Neuronal stem cell (in vitro differentiated cells): ENCODE measurements at places on chromosomes 1 and 21.

DNA sequence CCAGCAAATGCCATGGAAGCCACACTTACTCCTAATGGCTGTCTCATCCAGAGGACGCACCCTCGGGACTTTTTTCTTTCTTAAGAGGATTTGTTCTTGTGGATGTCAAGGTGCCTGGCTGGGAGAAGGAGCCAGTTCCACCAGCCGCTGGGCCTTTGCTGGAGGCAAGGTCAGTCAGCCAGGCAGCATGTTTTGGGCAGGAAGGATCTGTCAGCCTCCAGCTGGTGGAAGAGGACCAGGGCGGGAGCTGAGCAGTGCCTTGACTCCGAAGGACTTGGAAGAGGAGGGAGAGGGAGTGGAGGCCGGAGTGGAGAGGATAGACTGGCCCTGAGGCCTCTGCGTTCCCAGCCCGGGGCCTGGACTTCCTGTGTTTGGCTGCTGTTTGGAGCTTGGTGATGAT is 5.7 kb downstream of the IGSF5 start:
- no peak for DNase-seq

- DNase-seq: no peak
These were observed 60.3 kb downstream of the CD247 start for GRCh38 chr1:167457936-167458584.

GRCh38 chr1:18290740-18291412 is 183.3 kb downstream of the IGSF21 start:
- DNase-seq: no peak

GRCh38 chr1:233078396-233078795 is 128.0 kb downstream of the NTPCR start:
- DNase-seq: no peak

GRCh38 chr1:8047686-8048445 is 21.8 kb upstream of the ERRFI1 start:
- DNase-seq: no peak

- DNase-seq: peak; percentile 32
These were observed 45.1 kb downstream of the BACE2 start for GRCh38 chr21:41213021-41213420.

DNA sequence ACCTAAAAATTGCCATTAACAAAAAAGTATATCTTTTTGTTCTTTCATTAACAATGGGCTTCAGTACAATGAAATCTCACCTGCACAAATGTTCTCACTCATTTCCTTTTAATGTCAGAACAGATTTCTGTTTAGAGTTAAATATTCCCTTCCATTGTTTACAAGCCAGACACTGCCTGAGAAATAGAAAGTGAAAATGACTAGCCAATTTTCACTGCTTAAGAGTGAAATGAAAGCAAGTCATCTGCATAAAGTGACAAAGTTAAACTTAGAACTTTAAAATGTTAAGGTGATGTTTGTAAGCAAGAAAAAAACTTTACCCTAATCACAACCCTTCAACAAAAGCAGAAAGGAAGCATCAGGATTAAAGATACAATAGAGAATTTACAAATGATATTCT is 27.5 kb downstream of the COA6 start:
- no peak for DNase-seq

GRCh38 chr1:54024358-54024757 is 6.4 kb upstream of the LDLRAD1 start:
- DNase-seq: no peak

- DNase-seq: no peak
These were observed 1351.7 kb downstream of the MRPL39 start for GRCh38 chr21:24255591-24255990.

DNA sequence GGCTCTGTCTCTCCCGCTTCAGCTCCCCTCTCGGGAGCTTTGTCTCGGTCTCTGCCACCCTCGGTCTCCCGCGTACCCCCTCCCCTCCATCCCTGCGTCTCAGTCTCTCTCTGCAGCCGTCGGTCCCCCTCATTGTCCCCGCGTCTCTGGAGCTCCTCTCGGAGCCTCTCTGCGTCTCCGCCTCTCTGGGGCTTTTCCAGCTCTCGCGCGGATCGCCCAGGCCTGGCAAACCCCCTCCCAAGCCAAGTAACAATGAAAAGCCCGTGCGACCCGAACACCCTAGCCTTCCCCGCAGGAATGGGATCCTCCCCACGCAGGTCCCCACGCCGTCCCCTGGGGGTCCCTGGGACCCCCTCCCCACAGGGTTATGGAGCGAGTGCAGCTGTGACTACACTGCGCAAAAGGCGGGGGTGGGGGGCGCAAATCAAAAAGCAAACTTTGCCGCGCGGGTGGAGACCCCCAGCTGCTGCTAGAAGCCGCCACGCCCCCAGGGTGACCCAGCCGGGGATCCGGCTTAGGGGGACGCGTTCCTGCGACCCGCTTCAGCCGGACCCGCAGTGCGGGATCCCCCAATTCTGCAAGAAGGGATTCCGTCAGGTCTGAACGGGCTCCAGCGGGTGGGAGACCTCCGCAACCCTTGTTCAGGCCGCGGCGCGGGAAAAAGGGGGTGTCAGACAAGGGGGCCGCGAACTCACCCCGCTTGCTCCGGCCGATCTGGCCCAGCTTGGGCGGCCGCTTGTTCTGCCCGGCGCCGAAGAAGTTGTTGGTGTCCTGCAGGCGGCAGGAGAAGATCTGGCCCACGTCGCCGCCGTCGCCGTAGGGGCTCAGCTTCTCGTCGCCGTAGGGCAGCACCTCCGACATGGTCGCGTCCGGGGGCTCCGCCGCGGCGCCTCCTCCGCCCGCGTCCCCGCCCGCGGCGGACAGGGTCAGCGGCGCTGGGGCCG is 1.2 kb downstream of the CAMK2N1 start:
- peak; percentile 55 for DNase-seq

GRCh38 chr21:30758306-30758705 is 3.1 kb upstream of the KRTAP21-1 start:
- no peak for DNase-seq

DNA sequence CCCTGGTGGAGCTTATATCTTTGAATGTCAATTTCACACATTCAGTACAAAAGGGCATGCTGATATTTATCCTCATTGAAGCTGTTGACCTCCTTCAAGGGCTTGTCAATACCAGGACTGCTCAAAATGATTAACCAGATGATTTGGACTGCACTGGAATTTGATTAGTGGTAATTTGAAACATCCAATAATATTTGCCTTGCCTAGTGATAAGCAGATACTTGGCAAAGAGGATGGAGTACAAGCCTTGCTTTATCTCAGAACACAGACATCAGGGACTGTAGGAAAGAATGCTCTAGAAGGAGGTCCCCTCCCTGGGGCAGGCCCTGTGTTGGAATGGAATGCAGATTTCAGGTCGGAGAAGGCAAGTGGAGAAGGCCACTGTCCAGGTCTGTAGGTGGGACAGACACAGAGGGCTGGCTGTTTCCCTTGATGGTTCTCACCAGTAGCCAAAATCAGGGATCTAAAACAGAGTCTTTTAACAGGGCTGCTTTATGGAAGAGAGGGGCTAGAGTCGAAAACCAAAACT is 64.8 kb upstream of the ZNF648 start:
- DNase-seq: no peak

DNA sequence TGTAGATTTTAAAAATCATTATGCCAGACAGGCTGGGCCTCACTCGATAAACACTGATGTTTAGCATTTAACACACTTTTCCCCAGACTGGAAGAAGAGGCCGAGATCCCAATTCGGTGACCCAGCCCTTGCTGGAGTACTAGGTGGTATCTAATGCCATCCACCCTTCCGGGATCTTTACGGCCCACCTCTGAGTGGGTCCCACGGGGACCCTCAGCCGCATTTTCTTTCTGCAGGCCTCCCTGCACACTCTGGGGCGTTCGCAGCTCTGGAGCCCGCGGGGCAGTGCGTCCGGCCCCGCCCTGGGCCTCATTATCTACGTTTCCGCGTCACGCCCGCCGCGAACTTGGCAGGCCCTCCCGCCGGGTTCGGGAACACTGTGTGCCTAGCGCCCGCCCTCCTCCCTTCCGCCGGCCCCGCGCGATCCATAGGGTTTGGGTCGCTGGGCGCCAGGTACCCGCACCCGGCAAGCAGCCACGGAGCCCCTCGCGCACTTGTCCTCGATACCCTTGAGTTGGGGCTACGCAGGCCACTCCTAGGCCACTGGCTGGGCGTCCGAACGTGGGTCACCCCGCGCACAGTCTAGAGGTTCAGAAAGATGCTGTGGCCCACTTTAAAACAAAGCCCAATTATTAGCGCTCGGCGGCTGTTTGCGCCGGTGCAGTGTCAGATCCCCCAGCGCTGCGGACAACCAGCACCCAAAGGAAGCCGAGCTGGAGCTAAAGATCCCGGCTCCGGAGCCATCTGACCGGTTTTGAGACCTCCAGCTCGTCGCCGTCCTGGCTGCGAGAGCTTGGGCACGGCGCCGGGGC is 950 bp upstream of the EVA1C start:
- no peak for DNase-seq

GRCh38 chr1:156750191-156750672 is 1.2 kb downstream of the HDGF start:
- no peak for DNase-seq

GRCh38 chr1:3163356-3163755 is 94.4 kb downstream of the PRDM16 start:
- DNase-seq: no peak

DNA sequence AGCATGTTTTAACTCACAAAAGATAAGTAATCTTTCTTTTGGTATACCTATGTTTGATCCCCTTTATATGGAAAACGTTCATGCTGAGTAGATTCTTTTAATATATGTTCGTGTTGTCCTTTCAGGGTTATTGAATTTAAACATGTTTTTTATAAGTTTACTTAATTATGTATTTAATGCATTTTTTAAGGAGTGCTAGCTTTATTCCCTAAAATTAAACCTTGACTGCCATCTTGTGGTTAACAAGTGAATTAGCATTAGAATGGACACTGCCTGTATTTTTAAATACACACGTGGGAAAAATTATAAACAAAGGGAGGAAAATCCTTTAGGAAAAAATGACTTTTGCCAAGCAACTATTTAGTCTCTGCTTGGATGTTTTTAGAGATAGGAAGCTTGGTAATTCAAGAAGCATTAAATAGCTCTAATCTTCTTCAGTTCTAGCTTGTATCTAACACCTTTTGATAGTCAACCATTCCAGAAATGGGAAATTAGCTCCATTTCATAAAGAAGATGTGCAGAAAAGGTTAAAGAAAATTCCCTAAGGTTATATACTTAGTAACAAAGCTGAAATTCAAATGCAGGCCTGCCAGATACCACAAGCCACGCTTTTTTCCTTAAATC is 43.0 kb downstream of the UBE2U start:
- peak; percentile 31 for DNase-seq

DNA sequence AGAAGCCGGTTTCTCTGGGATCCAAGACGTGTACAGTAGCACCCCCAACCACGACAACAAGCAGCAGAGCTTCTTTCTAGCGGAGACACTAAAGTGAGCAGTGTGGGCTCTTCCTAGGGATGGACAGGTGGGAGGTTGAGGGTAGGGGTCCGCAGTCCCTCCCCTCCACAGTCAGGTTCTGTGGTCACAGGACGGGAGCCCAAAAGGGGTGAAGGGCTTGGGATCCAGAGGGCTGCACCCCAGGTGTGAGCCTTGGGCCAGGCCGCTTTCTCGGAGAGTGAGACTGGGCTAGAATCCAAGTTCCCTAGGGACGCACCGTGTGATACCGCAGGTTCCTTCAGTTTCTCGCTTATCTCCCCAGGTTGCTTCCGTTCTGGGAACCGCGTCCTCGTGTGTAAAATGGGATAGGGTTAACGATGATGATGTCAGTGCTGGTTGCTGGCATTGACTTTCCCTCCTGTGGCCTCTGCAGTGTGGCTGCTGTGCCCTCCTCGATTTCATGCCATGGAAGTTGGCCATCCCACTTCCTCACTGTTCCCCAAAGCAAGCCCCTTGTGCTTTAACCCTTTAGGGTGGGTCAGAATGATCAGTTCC is 17.3 kb upstream of the SELENON start:
- DNase-seq: no peak

DNA sequence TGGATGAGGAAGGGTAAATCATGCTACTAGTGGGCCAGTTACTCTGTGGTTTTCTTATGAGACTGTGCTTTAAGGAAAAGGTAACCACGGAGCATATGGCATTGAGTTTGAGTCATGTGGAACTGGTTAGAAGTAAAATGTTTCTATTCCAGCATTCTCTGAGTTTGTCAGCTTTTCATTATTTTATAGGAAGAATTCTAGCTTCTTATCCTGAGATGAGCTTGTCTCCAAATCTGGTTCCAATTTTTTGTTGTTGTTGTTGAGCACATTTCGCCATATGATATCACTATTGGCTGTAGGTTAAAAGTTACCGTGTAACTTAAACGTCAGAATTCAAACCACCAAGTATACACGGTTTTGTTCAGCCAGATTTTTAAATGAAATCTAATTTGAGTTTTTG is 69.9 kb downstream of the ATF6 start:
- no peak for DNase-seq
